ENCODE measurements at places on chromosomes 1 and 21.

DNA sequence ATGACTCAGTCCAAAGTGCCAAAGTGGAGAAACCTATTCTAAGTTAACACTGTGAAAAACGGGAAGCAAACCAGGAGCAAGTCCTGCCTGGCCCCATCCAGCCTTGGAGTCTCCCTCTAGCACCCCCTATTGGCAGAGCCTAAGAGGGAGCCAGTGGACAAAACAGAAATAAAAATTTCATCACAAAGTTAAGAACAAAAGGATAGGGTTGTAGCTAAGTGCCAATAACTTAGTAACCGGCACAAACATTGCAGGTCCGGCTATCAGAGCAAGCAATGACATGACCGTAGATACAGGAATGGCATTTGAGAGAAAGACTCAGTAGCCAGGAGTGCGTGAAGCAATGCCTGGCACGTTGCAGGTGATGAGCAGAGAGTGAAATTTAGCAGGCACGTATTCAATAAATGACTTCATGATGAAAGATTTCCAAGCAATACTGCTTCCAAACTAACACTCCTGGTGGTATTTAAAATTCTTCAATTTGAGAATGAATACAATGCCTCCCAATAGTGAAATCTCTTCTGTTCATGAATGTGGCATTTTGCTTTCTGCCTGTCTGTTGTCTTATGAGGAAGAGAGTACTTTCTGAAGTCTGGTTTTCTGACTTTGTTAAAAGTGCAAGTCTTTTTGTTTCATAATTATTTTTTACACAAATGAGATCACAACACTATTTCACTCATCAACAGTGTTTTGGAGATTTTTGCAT, 391.0 kb downstream of the OMA1 start:
- H3K27ac ChIP-seq: no peak overlapping the region
- DNase-seq: peak; percentile 20
- H3K27me3 ChIP-seq: no peaks in the 10 kb centered on the region

DNA sequence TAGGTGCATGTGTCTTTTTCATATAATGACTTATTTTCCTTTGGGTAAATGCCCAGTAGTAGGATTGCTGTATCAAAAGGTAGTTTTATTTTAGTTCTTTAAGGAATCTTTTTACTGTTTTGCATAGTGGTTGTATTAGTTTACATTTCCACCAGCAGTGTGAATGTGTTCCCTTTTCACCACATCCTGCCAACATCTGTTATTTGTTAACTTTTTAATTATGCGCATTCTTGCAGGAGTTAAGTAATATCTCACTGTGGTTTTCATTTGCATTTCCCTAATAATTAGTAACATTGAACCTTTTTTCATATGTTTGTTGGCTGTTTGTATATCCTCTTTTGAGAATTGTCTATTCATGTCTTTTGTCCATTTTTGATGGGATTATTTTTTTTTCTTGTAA, 1761.9 kb downstream of the PLA2G4A start:
- H3K27me3 ChIP-seq: no peaks in the 10 kb centered on the region
- no peaks in the 10 kb centered on the region for H3K36me3 ChIP-seq
- no peak overlapping the region for H3K4me3 ChIP-seq
- H3K4me1 ChIP-seq: no peaks in the 10 kb centered on the region
- no peak overlapping the region for H3K27ac ChIP-seq

GRCh38 chr21:33980276-33980916, 64.8 kb upstream of the ATP5PO start:
- peaks cover 52% of the 10 kb centered on the region for H3K4me1 ChIP-seq
- peak overlapping the region; percentile 12 for H3K27ac ChIP-seq
- H3K36me3 ChIP-seq: no peaks in the 10 kb centered on the region

DNA sequence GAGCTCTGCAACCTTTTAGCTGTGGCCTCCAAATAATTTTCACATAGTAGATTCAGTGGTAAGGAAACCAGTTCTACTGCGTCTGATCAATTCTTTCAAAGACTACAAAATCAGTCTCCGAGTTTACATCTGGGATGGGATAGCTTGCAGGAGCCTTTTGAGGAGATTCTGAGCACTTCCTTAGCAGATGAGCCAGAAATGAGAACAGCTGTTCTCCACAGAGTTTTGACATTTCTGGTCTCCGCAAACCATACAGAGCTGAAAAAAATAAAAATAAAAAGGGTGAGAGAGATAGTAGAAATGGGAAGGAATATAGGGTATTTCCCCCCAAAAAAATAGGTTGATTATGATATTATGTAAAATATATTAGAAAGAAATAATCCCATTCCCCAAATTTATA, 119.3 kb downstream of the LYPLAL1 start:
- no peak for DNase-seq
- no peaks in the 10 kb centered on the region for H3K36me3 ChIP-seq
- no peaks in the 10 kb centered on the region for H3K27me3 ChIP-seq
- H3K4me3 ChIP-seq: no peak overlapping the region
- no peaks in the 10 kb centered on the region for H3K4me1 ChIP-seq
- no peak overlapping the region for H3K27ac ChIP-seq

- no peaks in the 10 kb centered on the region for H3K36me3 ChIP-seq
- H3K4me1 ChIP-seq: peaks cover 10% of the 10 kb centered on the region
- H3K4me3 ChIP-seq: no peak overlapping the region
- no peaks in the 10 kb centered on the region for H3K27me3 ChIP-seq
These were observed 230.7 kb upstream of the FGGY start for GRCh38 chr1:59066236-59066635.
